ENCODE measurements at places on chromosomes 7 and 10. TPM values are rescaled to one million over a fixed set of nuclear protein-coding genes. Genes with fewer than 3 reads are reported as not detected.
A peak's percentile ranks its signal among the peaks of the same experiment; 100 is the strongest.

- H3K27ac ChIP-seq, result no peak overlapping the region
- no peak overlapping the region for H3K4me3 ChIP-seq
- H3K4me1 ChIP-seq, result no peaks in the 10 kb centered on the region
- H3K27me3 ChIP-seq, result no peaks in the 10 kb centered on the region
Measured at GRCh38 chr10:119616882-119617570, 20.3 kb upstream of the TIAL1 start.

- H3K36me3 ChIP-seq, result no peaks in the 10 kb centered on the region
- peaks cover 15% of the 10 kb centered on the region for H3K27me3 ChIP-seq
- no peak for DNase-seq
- no peak overlapping the region for H3K4me3 ChIP-seq
Measured at GRCh38 chr7:100730136-100730800, 3.1 kb upstream of the ZAN start.

- no peak overlapping the region for H3K4me3 ChIP-seq
- H3K27ac ChIP-seq, result no peak overlapping the region
- no peaks in the 10 kb centered on the region for H3K27me3 ChIP-seq
- H3K4me1 ChIP-seq, result no peaks in the 10 kb centered on the region
- H3K36me3 ChIP-seq, result no peaks in the 10 kb centered on the region
Measured at GRCh38 chr7:25636871-25637283, 408.6 kb upstream of the NPVF start.

GRCh38 chr10:101831169-101831811 lies 12.3 kb downstream of the KCNIP2 start:
- H3K36me3 ChIP-seq, result no peaks in the 10 kb centered on the region

DNA sequence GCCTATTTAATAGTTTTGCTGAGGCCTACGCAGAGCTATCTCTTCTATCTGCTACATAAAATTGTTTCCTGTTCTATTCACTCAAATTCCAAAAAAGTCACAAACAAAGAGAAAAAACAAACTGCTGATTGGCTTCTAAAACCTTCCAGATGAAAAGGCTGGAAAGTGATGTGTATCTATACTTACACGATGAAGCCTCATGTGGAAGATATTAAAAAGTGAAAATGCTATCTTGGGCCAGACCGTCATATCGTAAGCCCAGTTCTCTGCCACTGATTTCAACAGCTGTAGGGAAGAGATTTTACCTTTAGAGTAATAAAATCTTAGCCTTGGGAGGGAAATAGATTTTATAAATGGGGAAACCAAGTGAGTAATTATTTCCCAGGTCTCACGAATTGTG lies 394.8 kb downstream of the KIF20B start:
- H3K4me3 ChIP-seq, result no peak overlapping the region
- DNase-seq, result no peak
- H3K4me1 ChIP-seq, result no peaks in the 10 kb centered on the region

GRCh38 chr7:151429560-151430331 lies 10.2 kb downstream of the CRYGN start:
- H3K4me1 ChIP-seq, result peaks cover 30% of the 10 kb centered on the region
- no peak overlapping the region for H3K4me3 ChIP-seq
- H3K27me3 ChIP-seq, result no peaks in the 10 kb centered on the region
- H3K36me3 ChIP-seq, result no peaks in the 10 kb centered on the region
- DNase-seq, result no peak

DNA sequence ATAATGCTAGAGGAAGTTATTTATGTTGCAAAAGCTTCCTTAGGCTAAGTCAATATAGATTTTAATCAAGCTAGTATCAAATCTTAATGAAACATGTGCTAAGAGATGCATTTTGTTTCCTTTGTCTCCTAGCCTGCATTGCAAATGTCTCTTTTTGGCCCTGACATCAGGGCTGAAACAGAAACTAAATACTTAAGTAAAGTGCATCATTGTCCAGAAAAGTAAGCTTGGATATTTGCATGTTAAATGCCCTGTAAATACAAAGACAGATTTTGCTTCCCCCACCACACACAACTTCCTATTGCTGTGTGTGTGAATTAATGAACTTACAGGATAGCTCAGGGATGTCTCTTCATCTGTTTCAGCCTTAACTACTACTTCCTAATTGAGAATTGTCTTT lies 10.0 kb upstream of the STAMBPL1 start:
- no peak overlapping the region for H3K4me3 ChIP-seq
- no peaks in the 10 kb centered on the region for H3K36me3 ChIP-seq
- no peaks in the 10 kb centered on the region for H3K27me3 ChIP-seq
- H3K4me1 ChIP-seq, result no peaks in the 10 kb centered on the region
- H3K27ac ChIP-seq, result no peak overlapping the region

GRCh38 chr10:96414303-96414702 lies 55.5 kb upstream of the OPALIN start:
- H3K4me1 ChIP-seq, result peaks cover 11% of the 10 kb centered on the region
- no peak overlapping the region for H3K4me3 ChIP-seq
- H3K36me3 ChIP-seq, result no peaks in the 10 kb centered on the region
- no peak overlapping the region for H3K27ac ChIP-seq
- H3K27me3 ChIP-seq, result no peaks in the 10 kb centered on the region
- no peak for DNase-seq

GRCh38 chr10:33819206-33819605 lies 484.7 kb upstream of the NRP1 start:
- H3K4me1 ChIP-seq, result peaks cover 32% of the 10 kb centered on the region
- H3K27ac ChIP-seq, result no peak overlapping the region
- H3K36me3 ChIP-seq, result no peaks in the 10 kb centered on the region
- no peak for DNase-seq
- H3K4me3 ChIP-seq, result no peak overlapping the region

DNA sequence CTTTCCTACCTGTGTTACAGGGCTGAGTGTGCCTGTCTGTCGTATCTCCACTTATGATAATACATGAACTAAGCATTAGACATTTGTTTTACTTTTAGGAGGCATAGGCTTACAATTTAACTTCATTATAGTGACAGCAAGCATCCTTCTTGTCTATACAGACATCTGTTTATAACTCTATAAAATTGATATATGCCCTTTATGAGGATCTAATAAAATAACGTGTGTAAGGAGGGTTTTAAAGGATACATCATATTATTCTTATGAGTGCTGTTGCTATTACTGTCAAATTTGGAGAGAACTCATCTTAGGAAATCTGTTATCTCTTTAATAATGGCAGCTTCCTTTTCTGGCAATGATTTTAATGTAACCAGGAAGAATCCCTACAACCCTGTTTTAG lies 21.9 kb downstream of the THNSL1 start:
- DNase-seq, result no peak
- H3K27ac ChIP-seq, result no peak overlapping the region
- H3K4me3 ChIP-seq, result no peak overlapping the region
- peaks cover 10% of the 10 kb centered on the region for H3K4me1 ChIP-seq

DNA sequence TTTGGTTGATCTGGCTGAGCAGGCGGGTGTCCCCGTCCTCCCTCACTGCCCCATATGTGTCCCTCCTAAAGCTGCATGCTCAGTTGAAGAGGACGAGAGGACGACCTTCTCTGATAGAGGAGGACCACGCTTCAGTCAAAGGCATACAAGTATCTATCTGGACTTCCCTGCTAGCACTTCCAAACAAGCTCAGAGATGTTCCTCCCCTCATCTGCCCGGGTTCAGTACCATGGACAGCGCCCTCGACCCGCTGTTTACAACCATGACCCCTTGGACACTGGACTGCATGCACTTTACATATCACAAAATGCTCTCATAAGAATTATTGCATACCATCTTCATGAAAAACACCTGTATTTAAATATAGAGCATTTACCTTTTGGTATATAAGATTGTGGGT lies 26.9 kb upstream of the TRIM56 start:
- DNase-seq, result peak; percentile 86
- no peak overlapping the region for H3K27ac ChIP-seq
- no peak overlapping the region for H3K4me3 ChIP-seq
- H3K36me3 ChIP-seq, result no peaks in the 10 kb centered on the region

- H3K4me3 ChIP-seq, result no peak overlapping the region
- H3K27me3 ChIP-seq, result no peaks in the 10 kb centered on the region
- no peaks in the 10 kb centered on the region for H3K36me3 ChIP-seq
- no peaks in the 10 kb centered on the region for H3K4me1 ChIP-seq
- H3K27ac ChIP-seq, result no peak overlapping the region
- no peak for DNase-seq
Measured at GRCh38 chr7:9083837-9084236, 650.4 kb downstream of the NXPH1 start.

- no peak overlapping the region for H3K4me3 ChIP-seq
- peak overlapping the region; percentile 35 for H3K27ac ChIP-seq
- peaks cover 9% of the 10 kb centered on the region for H3K27me3 ChIP-seq
- no peaks in the 10 kb centered on the region for H3K36me3 ChIP-seq
- peaks cover 9% of the 10 kb centered on the region for H3K4me1 ChIP-seq
- DNase-seq, result peak; percentile 96
Measured at GRCh38 chr7:106009503-106010226, 46.6 kb downstream of the CDHR3 start.

DNA sequence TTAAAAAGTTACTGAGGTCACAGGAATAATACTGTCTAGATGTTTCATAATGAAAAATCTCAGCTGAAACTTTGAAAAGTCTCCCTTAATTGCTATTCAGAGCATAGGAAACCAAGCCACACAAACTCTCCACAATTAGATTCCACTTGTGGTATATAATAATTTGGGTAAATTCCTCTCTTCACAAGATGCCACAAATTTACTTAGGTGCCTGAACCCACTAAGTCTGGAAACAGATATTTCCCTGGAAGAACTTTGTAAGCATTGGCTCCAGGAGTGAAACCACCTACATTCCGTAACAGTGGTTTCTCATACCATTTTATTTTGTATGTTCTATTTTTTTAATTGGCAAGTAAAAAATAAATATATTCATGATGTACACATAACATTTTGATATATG lies 493.4 kb downstream of the SEMA3D start:
- H3K4me3 ChIP-seq, result no peak overlapping the region
- H3K27ac ChIP-seq, result no peak overlapping the region
- no peaks in the 10 kb centered on the region for H3K36me3 ChIP-seq
- H3K4me1 ChIP-seq, result no peaks in the 10 kb centered on the region
- no peak for DNase-seq

- peaks cover 15% of the 10 kb centered on the region for H3K4me1 ChIP-seq
- peak; percentile 20 for DNase-seq
- H3K36me3 ChIP-seq, result no peaks in the 10 kb centered on the region
- no peaks in the 10 kb centered on the region for H3K27me3 ChIP-seq
- H3K27ac ChIP-seq, result no peak overlapping the region
Measured at GRCh38 chr7:20307119-20307518, 23.6 kb upstream of the ITGB8 start.

GRCh38 chr7:76358011-76358480 lies 745 bp downstream of the YWHAG start:
- H3K27ac ChIP-seq, result peak overlapping the region; percentile 77
- peaks cover 30% of the 10 kb centered on the region for H3K4me1 ChIP-seq
- peak; percentile 68 for DNase-seq

- peaks cover 8% of the 10 kb centered on the region for H3K4me1 ChIP-seq
- no peak overlapping the region for H3K4me3 ChIP-seq
- no peaks in the 10 kb centered on the region for H3K36me3 ChIP-seq
- no peak for DNase-seq
Measured at GRCh38 chr7:39979406-39980073, 29.5 kb downstream of the CDK13 start.

DNA sequence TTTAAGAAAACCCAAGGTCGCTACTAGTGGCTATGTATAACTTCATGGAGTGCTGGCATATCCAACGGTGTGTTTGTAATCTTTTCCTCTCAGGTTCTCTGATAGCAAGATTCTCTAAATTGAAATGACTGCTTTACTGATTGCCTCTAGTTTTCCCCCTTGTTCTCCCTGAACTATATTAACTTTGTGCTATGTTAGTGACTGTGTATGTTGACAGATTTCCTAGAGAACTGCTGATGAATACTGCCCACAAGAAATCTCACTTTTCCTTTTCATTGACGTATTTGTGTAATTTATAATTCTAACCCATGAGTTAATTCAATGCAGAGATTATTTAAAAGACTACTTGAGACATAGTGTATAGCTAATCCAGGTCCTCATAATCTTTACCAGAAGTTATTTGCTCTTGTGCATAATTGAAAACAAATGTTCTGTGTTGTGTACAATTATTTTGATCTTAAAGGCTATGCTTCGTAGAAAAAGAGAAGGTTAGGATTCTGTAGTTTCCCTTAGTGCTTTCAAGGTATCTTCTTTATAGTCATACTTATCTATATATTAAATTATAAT lies 70.6 kb upstream of the GLCCI1 start:
- no peak for DNase-seq
- no peak overlapping the region for H3K27ac ChIP-seq
- H3K4me3 ChIP-seq, result no peak overlapping the region
- peaks cover 9% of the 10 kb centered on the region for H3K4me1 ChIP-seq
- H3K27me3 ChIP-seq, result no peaks in the 10 kb centered on the region

DNA sequence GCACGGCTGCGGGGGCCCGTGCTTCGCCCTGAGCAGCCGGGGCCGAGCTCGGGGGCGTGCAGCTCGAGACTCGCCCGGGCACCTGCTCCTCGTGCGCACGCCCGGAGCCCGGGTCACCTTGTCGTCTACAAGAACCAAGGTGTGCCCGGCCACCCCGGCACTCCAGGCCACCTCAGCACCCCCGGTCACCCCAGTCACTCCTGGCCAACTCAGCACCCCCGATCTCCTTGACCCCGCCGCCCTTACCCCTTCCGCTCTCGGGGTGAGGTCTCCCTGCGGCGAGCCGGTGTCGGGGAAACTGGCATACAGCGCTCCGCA lies 268 bp upstream of the IGFBP3 start:
- H3K27me3 ChIP-seq, result peaks cover 56% of the 10 kb centered on the region
- H3K27ac ChIP-seq, result no peak overlapping the region
- peak overlapping the region; percentile 61 for H3K4me3 ChIP-seq
- H3K4me1 ChIP-seq, result peaks cover 20% of the 10 kb centered on the region
- DNase-seq, result no peak

DNA sequence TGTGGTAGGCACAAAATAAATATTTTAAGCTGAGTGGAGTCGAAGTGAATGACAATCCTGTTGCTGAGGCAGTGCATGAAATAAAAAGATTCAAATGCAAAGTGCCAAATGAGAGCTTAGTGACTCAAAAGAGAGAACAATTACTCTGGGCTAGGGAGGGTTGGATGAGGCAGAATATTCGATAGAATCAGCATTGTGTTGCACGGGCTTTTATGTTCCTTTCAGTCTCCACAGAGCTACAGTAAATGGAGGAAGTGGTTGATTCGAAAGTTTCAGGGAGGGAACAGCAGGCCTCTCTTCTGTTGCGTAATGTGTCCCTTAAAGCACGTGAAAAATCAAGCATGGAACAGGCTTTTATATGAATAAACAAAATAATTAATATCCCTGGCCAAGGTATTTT lies 599.3 kb upstream of the CELF2 start:
- H3K27ac ChIP-seq, result no peak overlapping the region
- H3K4me1 ChIP-seq, result peaks cover 11% of the 10 kb centered on the region
- H3K36me3 ChIP-seq, result no peaks in the 10 kb centered on the region
- no peak for DNase-seq
- no peak overlapping the region for H3K4me3 ChIP-seq
- no peaks in the 10 kb centered on the region for H3K27me3 ChIP-seq

GRCh38 chr7:68441645-68442044 lies 1156.6 kb upstream of the AUTS2 start:
- no peaks in the 10 kb centered on the region for H3K27me3 ChIP-seq
- no peak for DNase-seq
- no peaks in the 10 kb centered on the region for H3K4me1 ChIP-seq
- no peaks in the 10 kb centered on the region for H3K36me3 ChIP-seq
- H3K4me3 ChIP-seq, result no peak overlapping the region

- H3K27ac ChIP-seq, result no peak overlapping the region
- H3K4me1 ChIP-seq, result peaks cover 20% of the 10 kb centered on the region
- H3K36me3 ChIP-seq, result no peaks in the 10 kb centered on the region
- H3K27me3 ChIP-seq, result no peaks in the 10 kb centered on the region
- H3K4me3 ChIP-seq, result no peak overlapping the region
Measured at GRCh38 chr7:80139236-80139635, 4.6 kb downstream of the GNAI1 start.

Gene HKDC1
- total RNA-seq, result 0.30 TPM

Gene RBP4
- total RNA-seq, result not detected

Gene OR2A12
- total RNA-seq, result not detected

Gene LIPJ
- 0.06 TPM for total RNA-seq

Gene C10orf105
- total RNA-seq, result 0.39 TPM

Gene ACBD5
- 21.8 TPM for total RNA-seq

Gene PTF1A
- not detected for total RNA-seq
